Kasumi-1 (cell line): ENCODE measurements at places on chromosomes 4 and X.

- no peak for DNase-seq
These were observed 349.0 kb upstream of the TRAM1L1 start for GRCh38 chr4:117434424-117434823.

DNA sequence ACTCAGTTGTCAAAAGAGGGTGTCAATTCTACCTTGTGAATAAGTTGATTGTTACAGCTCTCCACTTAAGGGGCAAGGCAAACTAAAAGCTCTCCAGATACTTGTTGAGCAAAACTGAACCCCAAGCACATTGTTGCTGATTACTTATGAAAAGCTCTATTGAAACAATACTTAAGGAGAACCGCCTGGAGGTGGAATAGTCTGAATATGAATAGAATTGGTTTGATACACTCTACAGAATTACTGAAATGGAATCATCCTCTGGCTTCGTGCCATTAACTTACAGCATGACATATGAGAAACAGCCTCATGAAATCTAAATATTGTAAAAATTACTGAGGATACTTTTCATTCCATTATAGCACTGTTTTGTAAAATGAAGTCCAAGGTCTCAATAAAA, 127.0 kb upstream of the SH3RF1 start:
- DNase-seq, result no peak

- DNase-seq, result no peak
These were observed 929 bp downstream of the MAB21L2 start for GRCh38 chr4:150582873-150583286.

DNA sequence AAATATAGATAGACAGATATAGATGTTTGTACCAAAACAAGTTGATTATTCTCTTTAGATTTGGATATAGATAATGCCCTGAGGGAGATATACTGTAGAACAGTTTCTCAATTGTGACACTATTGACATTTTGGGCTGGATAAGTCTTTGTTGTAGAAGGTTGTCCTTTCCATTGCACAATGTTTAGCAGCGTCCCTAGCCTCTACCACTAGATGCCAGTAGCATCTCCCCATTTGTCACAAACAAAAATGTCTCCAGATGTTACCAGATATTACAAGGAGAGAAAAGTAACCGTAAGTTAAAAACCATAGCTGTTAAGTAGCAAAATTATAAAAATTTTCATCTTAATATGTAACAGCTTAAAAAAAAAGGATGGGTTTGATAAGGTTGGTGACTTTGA, 2595.3 kb downstream of the ARAP2 start:
- DNase-seq, result peak; percentile 30

GRCh38 chr4:102647117-102647516, 113.7 kb downstream of the MANBA start:
- no peak for DNase-seq

DNA sequence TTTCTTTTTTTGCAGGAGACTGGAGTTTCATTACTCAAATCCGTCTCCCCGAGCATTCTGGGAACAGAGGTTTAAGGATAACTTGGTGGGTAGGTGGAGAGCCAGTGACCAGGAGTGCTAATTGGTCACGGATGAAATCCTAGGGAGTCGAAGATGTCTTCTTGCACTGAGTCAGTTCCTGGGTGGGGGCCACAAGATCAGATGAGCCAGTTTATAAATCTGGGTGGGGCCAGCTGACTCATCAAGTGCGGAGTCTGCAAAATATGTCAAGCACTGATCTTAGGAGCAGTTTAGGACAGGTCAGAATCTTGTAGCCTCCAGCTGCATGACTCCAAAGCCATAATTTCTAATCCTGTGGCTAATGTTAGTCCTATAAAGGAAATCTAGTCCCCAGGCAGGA, 741.3 kb downstream of the PCDH7 start:
- DNase-seq, result no peak
